ENCODE measurements at places on chromosomes 2 and 18. TPM values are rescaled to one million over a fixed set of nuclear protein-coding genes. Genes with fewer than 3 reads are reported as not detected.

The NAT8 gene
- 0.69 TPM for total RNA-seq

The TCF4 gene
- 2.8 TPM for total RNA-seq

The UGGT1 gene
- 126 TPM for total RNA-seq

The AQP12A gene
- total RNA-seq = not detected

The LYPD1 gene
- 9.6 TPM for total RNA-seq
